IMR-90 (cell line): ENCODE measurements at places on chromosomes 1 and 21. TPM values are rescaled to one million over a fixed set of nuclear protein-coding genes. Genes with fewer than 3 reads are reported as not detected.

- no peak for DNase-seq
- no peak overlapping the region for H3K27ac ChIP-seq
- peaks cover 2% of the 10 kb centered on the region; the same call in 1 of the 2 replicates for H3K36me3 ChIP-seq
Observed at GRCh38 chr1:42279055-42279454, 56.0 kb downstream of the FOXJ3 start.

DNA sequence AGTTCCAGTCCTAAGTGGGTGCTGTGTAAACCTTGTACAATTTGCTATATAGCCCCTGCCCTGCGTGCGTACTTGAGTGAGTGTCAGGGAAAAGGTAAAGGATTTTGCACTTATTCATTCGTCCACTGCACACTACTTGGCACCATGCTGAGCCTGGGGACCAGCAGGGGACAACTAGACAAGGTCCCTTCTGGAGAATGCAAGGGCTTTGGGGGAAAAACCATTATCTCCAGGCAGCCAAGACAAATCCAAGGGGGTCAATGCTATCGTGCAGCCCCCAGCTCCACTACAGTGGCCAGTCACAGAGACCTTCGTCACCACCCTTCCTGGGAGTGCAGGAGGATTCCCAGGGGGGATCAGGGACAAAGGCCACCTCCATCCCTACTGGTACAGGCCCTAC is 39.7 kb downstream of the MATN1 start:
- no peak overlapping the region for H3K4me3 ChIP-seq
- no peaks in the 10 kb centered on the region for H3K36me3 ChIP-seq
- H3K27me3 ChIP-seq: peaks cover 57% of the 10 kb centered on the region
- no peaks in the 10 kb centered on the region for H3K4me1 ChIP-seq
- no peak for DNase-seq

SELP gene
- total RNA-seq: not detected in 2 replicates

CD55 gene
- total RNA-seq: 6.6 and 9.7 TPM in 2 replicates

DNA sequence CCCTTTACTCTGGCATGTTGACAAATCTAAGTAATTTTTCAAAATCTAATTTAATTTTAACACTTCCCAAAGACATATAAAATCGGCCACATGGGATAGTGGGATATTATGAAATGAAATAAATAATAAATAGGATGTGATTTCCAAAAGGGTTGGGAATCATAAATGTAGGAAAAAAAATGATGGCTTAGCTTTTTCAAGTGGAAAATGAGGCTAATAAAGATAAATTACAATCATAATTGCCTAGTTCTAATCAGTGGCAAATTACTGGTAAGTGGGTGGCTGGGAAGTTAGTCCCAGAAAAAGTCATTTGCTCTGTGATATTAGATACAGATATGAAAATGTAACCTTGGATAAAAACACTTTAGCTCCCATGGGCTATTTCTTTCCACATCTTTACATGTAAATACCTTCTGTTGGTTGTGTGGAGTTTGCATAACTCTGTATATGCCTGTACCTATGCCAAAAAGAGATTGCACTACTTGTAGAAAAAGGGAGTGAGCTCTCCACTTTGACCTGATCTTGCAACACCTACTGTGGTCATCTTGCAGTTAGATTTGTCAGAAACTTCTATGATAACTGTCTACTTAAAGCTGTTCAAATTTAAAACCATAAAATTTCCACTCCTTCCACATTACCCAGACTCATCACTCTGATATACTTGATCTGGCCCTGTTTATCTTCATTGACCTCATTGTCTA is 284.6 kb upstream of the KAZN start:
- H3K4me1 ChIP-seq: no peaks in the 10 kb centered on the region
- no peak overlapping the region for H3K4me3 ChIP-seq
- H3K36me3 ChIP-seq: no peaks in the 10 kb centered on the region

DNA sequence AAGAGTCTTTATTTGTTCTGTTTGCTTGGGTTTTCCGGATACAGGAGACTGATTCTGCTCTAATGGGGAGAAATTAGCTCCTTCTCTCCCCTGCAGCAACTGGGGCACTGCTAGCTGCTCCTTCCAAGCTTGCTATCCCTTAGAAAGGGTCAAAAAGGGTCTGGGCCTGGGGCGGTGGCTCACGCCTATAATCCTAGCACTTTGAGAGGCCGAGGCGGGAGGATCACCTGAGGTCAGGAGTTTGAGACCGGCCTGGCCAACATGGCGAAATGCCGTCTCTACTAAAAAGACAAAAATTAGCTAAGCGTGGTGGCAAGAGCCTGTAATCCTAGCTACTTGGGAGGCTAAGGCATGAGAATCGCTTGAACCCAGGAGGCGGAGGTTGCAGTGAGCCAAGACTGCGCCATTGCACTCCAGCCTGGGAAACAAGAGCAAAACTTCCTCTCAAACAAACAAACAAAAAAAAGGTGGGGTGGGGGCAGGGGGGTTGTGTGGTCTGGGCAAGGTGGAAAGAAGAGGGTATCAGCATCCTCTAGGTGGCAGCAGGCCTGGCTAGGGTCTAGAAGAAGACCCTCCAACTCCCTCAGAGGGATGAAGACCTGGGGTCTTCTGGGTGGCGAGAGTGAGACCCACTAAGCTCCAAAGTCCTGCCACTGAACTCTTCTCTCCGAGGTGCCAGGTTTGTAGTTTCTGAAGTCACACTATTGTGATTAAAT is 15.4 kb upstream of the TBX15 start:
- no peaks in the 10 kb centered on the region; the same call in 1 of the 2 replicates for H3K4me1 ChIP-seq
- peaks cover 97% of the 10 kb centered on the region for H3K27me3 ChIP-seq
- DNase-seq: no peak
- H3K36me3 ChIP-seq: no peaks in the 10 kb centered on the region
- no peak overlapping the region for H3K27ac ChIP-seq

GRCh38 chr1:2206813-2207487 is 12.4 kb upstream of the FAAP20 start:
- H3K4me3 ChIP-seq: no peak overlapping the region
- no peak for DNase-seq
- H3K27ac ChIP-seq: peak overlapping the region; percentile 32; the same call in 1 of the 2 replicates

- peak; percentile 32 for DNase-seq
- no peak overlapping the region for H3K4me3 ChIP-seq
- H3K4me1 ChIP-seq: peaks cover 7% of the 10 kb centered on the region
- H3K27me3 ChIP-seq: no peaks in the 10 kb centered on the region
- no peak overlapping the region for H3K27ac ChIP-seq
Observed at GRCh38 chr1:157000686-157001085, 44.9 kb downstream of the ARHGEF11 start.

GRCh38 chr1:62425041-62425440 is 11.8 kb upstream of the USP1 start:
- no peaks in the 10 kb centered on the region for H3K4me1 ChIP-seq
- no peak overlapping the region for H3K27ac ChIP-seq
- no peak for DNase-seq
- H3K36me3 ChIP-seq: no peaks in the 10 kb centered on the region
- no peak overlapping the region for H3K4me3 ChIP-seq
- peaks cover 1% of the 10 kb centered on the region; the same call in 1 of the 2 replicates for H3K27me3 ChIP-seq

GRCh38 chr1:44485934-44486460 is 80.9 kb downstream of the RNF220 start:
- no peaks in the 10 kb centered on the region for H3K36me3 ChIP-seq
- DNase-seq: no peak
- peaks cover 19% of the 10 kb centered on the region for H3K27me3 ChIP-seq

- H3K27me3 ChIP-seq: no peaks in the 10 kb centered on the region
- H3K4me1 ChIP-seq: peaks cover 23% of the 10 kb centered on the region
- peaks cover 5% of the 10 kb centered on the region for H3K36me3 ChIP-seq
Observed at GRCh38 chr1:85445906-85446305, 19.1 kb downstream of the DDAH1 start.

DNA sequence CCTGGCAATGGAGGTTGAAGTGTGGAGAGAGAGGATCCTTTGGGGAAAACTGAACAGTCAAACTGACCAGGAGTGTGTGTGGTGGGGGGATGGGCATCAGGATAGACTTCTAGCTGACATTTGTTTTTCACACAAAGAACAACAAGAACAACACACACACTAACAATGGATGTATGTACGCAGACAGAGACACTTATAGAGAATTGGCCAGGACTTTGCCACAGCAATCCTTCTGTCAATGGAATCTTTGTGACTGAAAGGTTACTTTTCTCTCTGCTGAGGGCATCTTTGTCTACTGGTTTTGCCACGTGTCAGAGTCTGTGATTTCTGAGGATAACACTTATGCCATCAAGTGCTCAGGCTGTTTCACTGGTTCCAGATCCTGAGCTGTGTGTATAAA is 12.4 kb upstream of the FCGR2A start:
- H3K36me3 ChIP-seq: no peaks in the 10 kb centered on the region
- H3K4me1 ChIP-seq: no peaks in the 10 kb centered on the region
- no peak for DNase-seq
- H3K4me3 ChIP-seq: no peak overlapping the region
- H3K27ac ChIP-seq: no peak overlapping the region
- H3K27me3 ChIP-seq: peaks cover 33% of the 10 kb centered on the region

GRCh38 chr1:8061210-8061609 is 35.1 kb upstream of the ERRFI1 start:
- peak; percentile 97 for DNase-seq
- no peak overlapping the region for H3K4me3 ChIP-seq
- H3K36me3 ChIP-seq: no peaks in the 10 kb centered on the region
- H3K27me3 ChIP-seq: no peaks in the 10 kb centered on the region

GRCh38 chr1:110218739-110219138 is 8.6 kb downstream of the KCNC4 start:
- H3K4me1 ChIP-seq: no peaks in the 10 kb centered on the region
- no peaks in the 10 kb centered on the region for H3K36me3 ChIP-seq
- peak; percentile 30 for DNase-seq
- H3K27me3 ChIP-seq: peaks cover 32% of the 10 kb centered on the region

NEK7 gene
- 297 and 467 TPM in 2 replicates for total RNA-seq

GRCh38 chr1:54356680-54357147 is 49.5 kb downstream of the SSBP3 start:
- no peak overlapping the region for H3K4me3 ChIP-seq
- no peak for DNase-seq
- H3K27me3 ChIP-seq: no peaks in the 10 kb centered on the region
- H3K36me3 ChIP-seq: peaks cover 13% of the 10 kb centered on the region
- H3K27ac ChIP-seq: no peak overlapping the region

DNA sequence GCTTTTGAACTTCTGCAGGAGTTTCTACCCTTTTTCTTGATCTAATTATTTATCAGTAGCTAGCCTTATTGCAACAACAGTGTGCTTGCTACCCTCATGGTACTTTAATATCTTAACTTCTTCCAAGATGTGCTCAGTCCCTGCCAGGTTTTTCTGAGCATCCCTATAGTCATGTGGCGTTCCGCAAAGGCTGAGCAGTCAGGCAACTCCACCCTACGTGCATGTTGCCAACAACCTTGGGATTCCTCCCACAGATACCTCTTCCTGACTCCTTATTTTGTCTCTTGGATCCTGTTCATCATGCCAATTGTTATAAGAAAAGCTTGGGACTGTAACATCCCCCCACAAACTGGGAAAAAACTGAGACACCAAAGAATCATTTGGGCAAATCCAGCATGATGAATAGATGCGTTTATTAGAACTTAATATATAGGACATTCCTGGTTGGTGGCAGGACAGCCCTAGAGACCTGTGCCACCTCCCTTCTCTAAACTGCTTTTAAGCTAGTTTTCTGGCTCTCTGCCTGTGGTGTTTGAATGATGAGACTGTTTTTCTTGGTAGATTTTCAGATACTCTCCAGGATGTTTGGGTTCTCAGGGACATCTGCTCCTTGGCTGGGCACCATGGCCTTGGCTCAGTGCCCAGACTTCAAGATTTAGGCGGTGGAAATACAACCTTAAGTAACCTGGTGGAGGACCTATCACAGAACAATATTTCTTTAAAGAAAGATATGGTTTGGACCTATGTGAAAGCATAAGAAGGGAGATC is 27.1 kb upstream of the KCTD3 start:
- H3K27me3 ChIP-seq: no peaks in the 10 kb centered on the region
- no peaks in the 10 kb centered on the region; the same call in 1 of the 2 replicates for H3K4me1 ChIP-seq
- H3K27ac ChIP-seq: no peak overlapping the region

- H3K27me3 ChIP-seq: no peaks in the 10 kb centered on the region
- H3K36me3 ChIP-seq: no peaks in the 10 kb centered on the region
- H3K4me3 ChIP-seq: no peak overlapping the region
- no peak overlapping the region for H3K27ac ChIP-seq
- DNase-seq: no peak
- H3K4me1 ChIP-seq: no peaks in the 10 kb centered on the region
Observed at GRCh38 chr1:71298633-71299032, 217.8 kb upstream of the ZRANB2 start.

DNA sequence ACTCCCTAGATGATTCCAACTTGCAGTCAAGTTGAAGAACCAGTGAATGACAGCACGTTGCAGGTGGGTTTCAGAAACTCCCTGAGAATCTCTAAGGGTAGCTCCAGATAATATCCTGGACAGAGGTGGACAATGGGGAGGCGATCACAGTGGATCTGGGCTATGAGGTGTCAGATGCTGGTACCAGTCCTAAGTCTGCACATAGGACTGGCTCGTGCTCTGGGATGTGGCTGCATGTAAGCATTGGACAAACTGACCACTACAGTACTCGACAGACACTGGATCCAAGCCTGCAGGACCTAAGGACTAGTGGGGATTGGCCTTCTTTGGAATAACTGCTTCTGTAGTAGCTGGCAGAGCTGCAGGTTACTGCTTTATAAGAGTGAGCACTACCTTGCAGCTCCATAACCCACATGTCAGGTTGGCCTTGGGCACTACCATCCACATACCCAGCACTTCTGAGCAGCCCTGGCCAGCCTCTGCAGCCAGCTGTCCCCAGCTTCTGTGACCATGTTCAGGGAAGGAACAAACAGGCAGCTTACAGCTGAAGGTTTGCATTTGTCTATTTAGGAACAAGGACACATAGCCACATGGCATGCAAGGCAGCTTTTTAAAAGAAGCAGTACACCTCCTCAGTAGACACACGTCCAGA is 33.2 kb upstream of the DNAH14 start:
- no peak overlapping the region for H3K27ac ChIP-seq
- DNase-seq: no peak
- H3K36me3 ChIP-seq: no peaks in the 10 kb centered on the region
- H3K27me3 ChIP-seq: peaks cover 4% of the 10 kb centered on the region

DNA sequence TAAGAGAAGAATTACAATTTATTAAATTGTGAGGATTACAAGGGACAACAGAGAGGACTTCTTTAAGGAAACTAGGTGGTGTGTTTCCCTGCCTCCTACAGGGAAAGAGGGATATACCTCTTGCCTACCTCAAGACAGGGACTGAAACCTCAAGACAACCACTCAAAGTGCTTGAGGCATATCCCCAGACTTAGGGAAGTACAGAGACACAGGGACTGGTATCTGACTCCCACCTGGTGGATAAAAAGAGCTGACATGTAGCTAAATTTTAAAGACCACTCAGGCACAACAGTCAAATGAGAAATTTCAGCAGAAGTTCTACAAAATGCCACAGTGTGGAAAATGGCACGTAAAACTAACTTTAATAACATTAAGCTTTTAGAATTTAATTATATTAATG is 21.3 kb downstream of the DENND2C start:
- no peaks in the 10 kb centered on the region for H3K36me3 ChIP-seq
- H3K4me1 ChIP-seq: no peaks in the 10 kb centered on the region
- no peaks in the 10 kb centered on the region for H3K27me3 ChIP-seq
- no peak overlapping the region for H3K4me3 ChIP-seq
